ENCODE measurements at places on chromosomes 6 and 20.

DNA sequence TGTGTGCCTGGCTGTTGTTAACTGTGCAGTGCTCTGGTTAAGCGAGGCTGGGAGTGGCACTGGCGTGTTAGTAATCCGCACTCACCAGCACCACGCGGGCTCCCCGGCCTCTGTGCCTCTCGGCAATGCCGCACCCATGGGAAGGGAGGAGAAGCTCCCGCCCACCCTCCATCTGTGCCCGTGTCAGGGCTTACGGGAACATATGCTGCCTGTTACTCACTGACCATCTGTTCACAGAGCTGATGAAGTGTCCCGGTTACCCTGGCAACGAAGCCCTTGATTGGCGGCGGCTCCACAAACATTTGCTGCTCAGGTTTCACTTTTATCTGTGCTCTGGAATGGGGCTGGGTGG lies 114.7 kb downstream of the PSMB1 start:
- no peak for DNase-seq

- DNase-seq = no peak
Measured at GRCh38 chr20:46145713-46146112, 27.6 kb downstream of the CD40 start.

GRCh38 chr20:63417097-63417737 lies 55.2 kb downstream of the KCNQ2 start:
- DNase-seq = no peak

DNA sequence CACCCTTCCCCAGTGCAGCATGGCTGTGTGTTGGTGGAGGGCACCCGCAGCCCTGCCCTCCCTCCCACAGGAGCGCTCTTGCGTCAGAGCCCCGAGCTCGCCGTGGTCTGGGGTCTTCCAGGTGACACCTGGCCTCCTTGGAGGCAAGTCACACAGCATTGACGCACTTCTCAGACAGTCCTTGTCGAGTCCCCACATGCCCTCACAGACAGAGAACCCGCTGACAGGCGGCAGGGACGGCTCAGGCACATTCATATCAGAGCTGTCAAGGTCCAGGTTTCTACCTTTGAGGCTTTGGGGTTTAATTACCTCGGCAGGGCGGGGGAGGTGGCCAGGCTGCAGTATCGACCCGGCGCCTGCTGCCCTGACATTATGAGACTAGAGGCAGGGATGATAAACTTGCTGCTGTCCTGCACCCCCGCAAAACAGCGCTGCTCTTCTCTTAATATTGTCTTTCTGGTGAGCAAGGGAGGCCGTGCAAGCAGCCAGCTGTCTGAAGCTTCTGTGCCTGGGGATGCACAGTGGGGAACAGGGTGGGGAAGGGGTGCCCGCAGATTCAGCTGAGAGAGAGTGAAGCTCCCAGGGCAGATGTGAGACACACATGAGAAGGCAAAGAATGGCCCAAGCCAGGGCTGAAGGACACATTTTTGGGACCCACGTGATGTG lies 4.7 kb downstream of the NPEPL1 start:
- DNase-seq = no peak

- DNase-seq = no peak
Measured at GRCh38 chr6:140069576-140069975, 695.1 kb upstream of the CITED2 start.

GRCh38 chr20:20897922-20898321 lies 185.5 kb upstream of the RALGAPA2 start:
- no peak for DNase-seq

GRCh38 chr6:17240803-17241500 lies 40.2 kb upstream of the RBM24 start:
- no peak for DNase-seq

Data from NK-92 treated with Interleukin-12 subunit alpha and Interleukin-12 subunit beta, amount 100 ng/mL, for 24 hours (cell line).